ENCODE measurements at places on chromosomes 16 and 17.

GRCh38 chr17:6539871-6540270 is 16.5 kb downstream of the PITPNM3 start:
- DNase-seq = no peak

DNA sequence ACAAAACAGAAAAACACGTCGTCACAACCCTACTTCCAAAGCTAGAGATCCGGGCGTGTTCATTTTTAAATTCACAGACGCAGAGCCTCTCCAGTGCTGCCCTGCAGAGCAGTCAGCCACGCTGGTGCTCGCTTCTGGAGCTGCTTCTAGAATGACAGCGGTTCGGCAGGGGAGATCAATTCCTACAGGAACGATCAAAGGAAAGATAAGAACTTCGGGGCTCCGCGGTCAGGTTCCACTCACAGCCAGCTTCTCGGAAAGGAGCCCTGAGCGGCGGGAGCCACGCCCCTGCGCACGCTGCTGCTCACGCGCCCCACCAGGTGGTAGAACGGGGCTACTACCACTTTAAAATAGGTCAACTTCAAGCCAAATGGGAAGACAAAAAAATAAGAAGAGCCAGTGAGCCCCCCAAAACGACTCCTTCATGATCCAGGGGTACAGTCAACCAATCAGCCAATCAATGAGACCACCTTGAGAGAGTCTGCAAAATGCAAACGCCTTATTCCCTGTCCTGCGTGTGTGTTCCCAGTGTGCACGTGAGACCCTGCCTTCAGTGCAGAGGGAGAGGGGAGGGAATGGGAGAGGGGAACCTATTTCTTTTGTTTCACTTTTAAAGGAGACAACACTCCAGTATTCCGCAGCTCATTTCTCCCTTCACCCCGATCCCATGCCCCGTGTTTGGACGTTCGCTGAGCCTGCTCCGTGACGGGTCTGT is 209.7 kb downstream of the RBFOX3 start:
- peak; percentile 25 for DNase-seq

DNA sequence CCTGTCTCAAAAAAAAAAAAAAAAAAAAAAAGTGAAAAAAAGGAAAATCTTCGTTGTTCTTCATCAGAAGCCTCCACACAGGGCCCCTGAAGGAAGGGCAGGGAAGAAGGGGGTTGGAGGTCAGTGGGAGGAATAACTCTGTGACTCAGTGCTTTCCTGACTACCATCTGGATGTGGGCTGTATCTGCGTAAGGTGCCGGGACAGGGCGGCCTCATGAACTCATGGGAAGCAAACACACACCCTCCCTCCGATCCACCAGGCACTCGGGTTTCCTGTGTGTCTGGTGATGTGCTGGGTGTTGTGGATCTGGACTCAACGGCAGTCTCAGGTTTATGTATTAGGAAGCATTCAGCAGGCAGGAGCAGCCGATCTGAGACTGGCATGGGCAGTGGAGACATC is 691.6 kb downstream of the WWOX start:
- no peak for DNase-seq

DNA sequence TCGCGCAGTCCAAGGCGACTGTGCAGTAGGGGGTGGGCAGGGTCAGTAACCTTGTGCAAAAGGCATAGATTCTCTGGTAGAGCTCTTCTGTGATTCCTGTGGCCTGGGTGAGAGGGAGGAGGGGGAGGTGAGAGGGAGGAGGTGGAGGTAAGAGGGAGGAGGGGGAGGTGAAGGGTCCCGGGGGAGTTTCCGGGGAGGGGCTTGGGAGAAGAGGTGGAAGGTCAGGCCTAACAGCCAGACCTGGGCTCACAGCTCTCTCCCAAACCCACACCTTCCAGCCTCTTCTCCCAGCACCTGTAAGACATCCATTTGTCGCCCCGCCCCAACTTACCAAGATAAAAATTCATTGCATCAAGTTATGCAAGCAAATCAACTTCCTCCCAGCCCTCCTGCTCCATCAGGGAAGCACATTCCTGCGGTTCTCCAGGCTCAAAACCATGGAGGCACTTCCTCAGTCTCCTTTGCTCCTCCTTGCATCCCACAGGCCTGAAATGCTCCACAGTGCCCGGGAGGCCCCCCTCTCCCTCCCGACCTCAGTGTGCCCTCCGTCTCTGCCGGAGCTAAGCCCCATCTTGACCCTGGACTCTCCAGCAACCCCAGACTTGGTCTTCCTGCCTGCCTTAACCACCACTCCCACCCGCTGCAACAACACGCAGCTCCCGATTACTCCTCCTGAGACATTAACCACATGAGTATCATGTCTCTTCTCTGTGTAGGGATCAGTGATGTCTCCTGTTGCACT is 30.5 kb downstream of the PIK3R6 start:
- DNase-seq = no peak

DNA sequence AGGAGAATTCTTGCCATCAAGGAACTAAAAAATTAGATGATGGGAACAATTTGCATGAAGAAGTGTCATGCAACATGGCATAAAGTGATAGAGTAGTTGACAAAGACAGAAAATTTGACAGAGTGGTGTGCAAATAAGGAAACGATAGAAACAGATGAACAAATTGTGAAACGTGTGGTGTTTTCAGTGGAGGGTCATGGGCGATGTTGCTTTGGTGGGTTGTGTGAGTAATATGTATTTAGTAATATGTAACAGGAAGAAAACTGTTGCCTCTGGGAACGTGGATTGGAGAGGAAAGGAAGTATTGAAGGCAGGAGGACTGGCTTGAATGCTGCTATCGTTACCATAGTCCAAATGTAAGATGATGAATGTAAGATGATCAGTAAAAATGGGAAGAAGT is 3.6 kb downstream of the COX10 start:
- no peak for DNase-seq

GRCh38 chr17:13582776-13583547 is 18.8 kb downstream of the HS3ST3A1 start:
- no peak for DNase-seq

GRCh38 chr17:42120161-42120769 is 902 bp downstream of the KAT2A start:
- DNase-seq = no peak

DNA sequence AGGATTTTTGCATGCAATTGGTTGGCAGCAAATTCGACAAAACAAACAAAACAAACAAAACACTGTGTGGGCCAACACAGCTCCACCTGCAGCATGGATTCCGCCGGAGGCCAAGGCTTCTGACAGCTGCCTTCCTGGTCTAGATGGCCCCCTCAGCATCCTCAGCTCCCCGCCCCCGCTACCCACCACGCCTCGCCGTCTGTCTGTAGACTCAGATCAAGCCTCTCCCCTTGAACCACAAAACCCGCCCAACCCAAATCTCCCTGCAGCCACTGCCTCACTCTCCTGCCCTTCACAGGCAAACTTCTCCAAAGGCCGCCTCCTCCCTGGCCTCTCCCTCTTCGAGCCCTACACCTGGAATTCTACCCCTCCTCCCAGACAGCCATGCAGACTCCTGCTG is 57.9 kb downstream of the RTN4RL1 start:
- no peak for DNase-seq

DNA sequence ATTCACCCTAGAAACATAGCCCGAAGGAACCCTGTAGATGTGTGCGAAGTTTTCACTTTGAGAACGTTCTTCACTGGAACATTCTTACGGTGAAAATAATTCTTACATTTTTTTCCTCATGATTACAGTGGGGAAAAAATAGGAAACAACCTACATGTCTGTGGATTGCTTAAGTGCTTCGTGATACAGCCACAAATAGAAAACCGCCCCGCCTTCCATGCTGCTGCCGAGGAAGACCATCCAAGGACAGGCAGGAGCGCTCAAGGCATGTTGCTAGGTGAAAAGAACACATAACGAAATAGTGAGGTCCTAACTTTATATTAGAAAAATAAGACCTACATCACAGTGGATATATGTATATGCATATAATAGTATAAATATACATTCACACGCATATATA is 78.8 kb downstream of the BMERB1 start:
- no peak for DNase-seq

DNA sequence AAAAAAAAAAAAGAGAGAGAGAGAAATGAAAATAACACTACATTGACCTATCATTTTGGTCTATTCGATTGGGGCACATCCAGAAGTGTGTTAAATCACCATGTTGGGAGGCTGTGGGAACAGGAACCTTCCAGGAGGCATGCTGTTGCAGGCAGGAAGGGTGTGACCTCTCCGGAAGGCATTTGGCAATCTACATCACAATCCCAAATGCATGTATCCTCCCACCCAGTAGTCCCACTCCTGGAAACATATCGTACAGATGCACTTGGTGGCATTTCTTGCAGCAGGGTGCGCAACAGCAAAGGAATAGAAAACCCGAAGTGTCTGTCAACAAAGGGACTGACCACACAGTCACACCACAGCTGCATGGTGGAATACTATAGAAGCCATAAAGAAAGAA is 7.9 kb downstream of the PLLP start:
- DNase-seq = peak; percentile 86

GRCh38 chr17:14693382-14693781 is 392.5 kb downstream of the HS3ST3B1 start:
- no peak for DNase-seq

- DNase-seq = no peak
Observed at GRCh38 chr17:79837888-79838521, 1.2 kb downstream of the CBX4 start.

GRCh38 chr16:67934306-67935100 is 2.1 kb downstream of the PSMB10 start:
- DNase-seq = no peak

Data from mammary epithelial cell (primary cell).